ENCODE measurements at places on chromosomes 3 and 15. TPM values are rescaled to one million over a fixed set of nuclear protein-coding genes. Genes with fewer than 3 reads are reported as not detected.

The SLCO2A1 gene
- 0.25 TPM for total RNA-seq

DNA sequence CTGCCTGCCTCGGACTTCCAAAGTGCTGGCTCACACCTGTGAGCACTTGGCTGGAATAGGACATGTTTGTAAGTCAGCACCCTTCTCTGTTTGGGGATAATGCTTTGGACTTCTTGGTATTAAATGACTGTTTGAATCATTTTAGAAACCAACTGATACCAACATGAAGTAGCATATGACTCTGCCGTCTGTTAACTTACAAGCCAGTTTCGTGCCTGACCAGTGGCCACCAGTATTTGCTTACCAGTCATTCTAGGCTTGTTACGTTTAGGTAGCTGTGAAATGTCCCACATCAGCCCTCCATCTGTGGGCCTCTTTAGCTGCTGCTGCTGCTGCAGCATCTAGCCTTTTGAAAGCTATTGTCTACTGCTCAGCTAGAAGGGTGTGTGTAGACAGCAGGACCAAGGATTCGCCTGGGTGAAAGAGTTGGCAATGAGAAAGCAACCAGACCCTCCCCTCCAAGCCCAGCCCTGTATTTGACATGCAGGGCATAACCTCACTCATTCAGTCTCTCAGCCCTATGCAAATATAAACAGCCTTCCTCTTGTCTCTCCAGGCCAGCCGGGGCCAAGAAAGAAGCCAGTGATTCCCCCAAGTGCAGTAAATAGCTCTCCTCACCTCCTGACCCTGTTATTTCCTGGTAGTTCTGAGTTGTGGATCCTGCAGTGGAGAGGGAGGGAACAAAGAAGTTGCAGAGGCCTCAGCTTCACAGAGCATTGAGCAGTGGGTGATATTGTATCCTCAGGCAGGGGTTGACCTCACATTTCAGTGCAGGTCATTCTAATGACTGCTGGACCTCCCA is 51.0 kb downstream of the NKIRAS1 start:
- no peak for DNase-seq
- H3K27ac ChIP-seq = no peak overlapping the region
- H3K4me3 ChIP-seq = no peak overlapping the region

DNA sequence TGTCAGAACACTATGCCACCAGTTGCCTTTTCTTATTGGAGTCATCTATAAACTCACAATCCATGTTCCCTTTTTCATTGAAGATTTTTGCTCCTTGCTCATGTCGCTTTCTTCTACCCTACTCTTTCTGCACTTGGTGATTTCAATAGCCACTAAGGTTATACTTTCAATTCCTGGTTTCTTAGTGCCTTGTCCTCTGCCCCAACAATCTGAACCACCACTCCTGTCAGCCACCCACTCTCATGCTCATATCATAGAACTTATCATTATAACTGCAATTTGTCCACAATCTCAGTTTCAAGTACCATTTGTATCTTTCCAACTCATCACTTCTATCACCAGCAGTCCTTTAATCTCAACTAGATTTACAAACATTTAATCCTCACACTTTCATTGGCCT is 10.0 kb upstream of the GRAMD1C start:
- H3K27ac ChIP-seq = no peak overlapping the region

- H3K27me3 ChIP-seq = no peaks in the 10 kb centered on the region
- H3K36me3 ChIP-seq = no peaks in the 10 kb centered on the region
- H3K27ac ChIP-seq = no peak overlapping the region
- no peak for DNase-seq
- H3K4me3 ChIP-seq = no peak overlapping the region
Observed at GRCh38 chr3:149371001-149371722, 6.3 kb downstream of the TM4SF1 start.

The TMEM212 gene
- not detected for total RNA-seq

The TM4SF18 gene
- total RNA-seq = not detected

GRCh38 chr3:157069846-157070677 is 89.9 kb downstream of the CCNL1 start:
- no peak overlapping the region for H3K4me3 ChIP-seq
- no peak overlapping the region for H3K27ac ChIP-seq

DNA sequence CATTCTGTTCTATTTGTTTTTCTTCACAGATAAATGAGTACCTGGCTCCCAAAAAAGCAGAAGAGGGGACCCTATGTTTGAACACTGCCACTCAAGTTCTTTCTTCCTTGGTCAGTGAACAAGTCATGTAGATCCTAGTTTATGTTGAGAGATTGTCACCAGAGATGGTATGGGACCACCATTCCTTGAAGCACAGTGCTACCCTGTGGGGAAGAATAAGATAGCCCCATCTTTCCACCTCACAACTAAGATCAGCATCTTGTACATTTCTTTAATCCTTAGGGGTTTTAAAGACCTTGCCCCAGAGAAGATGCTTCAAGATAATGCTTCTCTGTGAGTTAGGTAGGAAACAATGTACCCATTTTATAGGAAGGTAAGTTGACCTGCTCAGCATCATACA is 233.5 kb upstream of the WNT5A start:
- no peaks in the 10 kb centered on the region for H3K27me3 ChIP-seq
- no peaks in the 10 kb centered on the region for H3K36me3 ChIP-seq
- H3K4me3 ChIP-seq = no peak overlapping the region
- DNase-seq = no peak

The CYP1A2 gene
- not detected for total RNA-seq

DNA sequence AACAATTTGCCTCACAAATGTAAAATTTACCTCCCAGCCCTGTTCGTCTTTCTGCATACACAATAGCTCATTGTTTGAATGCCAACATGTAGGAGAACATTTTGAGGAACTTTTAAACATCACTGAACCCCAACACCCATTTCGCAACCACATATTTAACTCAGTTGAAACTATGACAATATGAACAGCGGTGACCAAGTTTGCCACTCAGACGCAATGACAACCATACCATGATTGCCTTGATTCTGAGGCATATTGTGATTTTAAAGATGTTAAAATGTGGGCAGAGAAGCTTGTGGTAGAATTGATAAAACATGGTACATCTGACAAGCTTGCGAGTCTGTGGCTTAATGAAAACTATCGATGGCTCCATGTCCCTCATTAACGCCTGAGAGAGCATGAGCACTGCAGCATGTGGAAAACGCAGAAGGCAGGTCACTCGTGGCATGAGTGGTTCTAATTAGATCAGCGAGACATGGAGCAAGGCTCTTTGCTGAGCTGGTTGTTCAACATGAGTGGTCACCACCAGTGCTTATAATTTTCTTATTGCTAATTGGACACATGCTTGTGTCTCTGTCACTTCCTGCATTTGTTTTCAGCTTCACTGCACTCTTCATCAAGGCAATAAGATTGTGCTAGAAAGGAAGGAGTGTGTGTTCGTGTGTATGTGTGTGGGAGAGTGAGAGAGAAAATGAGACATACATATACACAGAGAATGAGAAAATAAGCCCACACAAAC is 116.8 kb downstream of the CHST2 start:
- H3K36me3 ChIP-seq = no peaks in the 10 kb centered on the region
- no peaks in the 10 kb centered on the region for H3K27me3 ChIP-seq
- H3K27ac ChIP-seq = no peak overlapping the region
- H3K4me1 ChIP-seq = no peaks in the 10 kb centered on the region
- no peak overlapping the region for H3K4me3 ChIP-seq

The GPR62 gene
- not detected for total RNA-seq

DNA sequence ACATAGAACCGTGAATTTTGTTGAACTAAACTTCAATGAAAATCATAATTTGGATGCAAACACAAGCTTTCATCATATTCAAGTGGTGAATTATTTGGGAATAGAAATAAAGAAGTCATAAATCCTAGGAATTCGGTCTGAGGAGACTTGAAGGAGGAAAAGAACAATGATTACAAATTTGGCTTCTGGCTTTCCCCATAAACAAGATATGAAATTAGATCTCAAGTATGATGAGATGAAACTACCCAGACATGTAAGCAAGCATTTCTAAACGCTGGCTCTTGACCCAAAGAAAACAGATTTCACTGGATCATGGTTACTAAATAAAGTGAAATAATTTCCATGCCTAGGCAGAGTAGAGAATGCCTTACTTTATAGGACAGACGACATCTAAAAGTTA is 146.9 kb upstream of the LRTM1 start:
- H3K36me3 ChIP-seq = no peaks in the 10 kb centered on the region
- no peaks in the 10 kb centered on the region for H3K4me1 ChIP-seq
- H3K27me3 ChIP-seq = no peaks in the 10 kb centered on the region
- H3K4me3 ChIP-seq = no peak overlapping the region

The ABHD10 gene
- total RNA-seq = 26.0 TPM

GRCh38 chr15:72599855-72600464 is 54.5 kb upstream of the GOLGA6B start:
- no peaks in the 10 kb centered on the region for H3K27me3 ChIP-seq
- no peak overlapping the region for H3K4me3 ChIP-seq

- no peaks in the 10 kb centered on the region for H3K27me3 ChIP-seq
- peaks cover 5% of the 10 kb centered on the region for H3K36me3 ChIP-seq
- DNase-seq = no peak
- no peak overlapping the region for H3K4me3 ChIP-seq
Observed at GRCh38 chr3:98525494-98525893, 2.8 kb upstream of the CLDND1 start.

The SHC4 gene
- 0.88 TPM for total RNA-seq

GRCh38 chr3:142849148-142849547 is 39.7 kb downstream of the PCOLCE2 start:
- DNase-seq = no peak
- no peak overlapping the region for H3K4me3 ChIP-seq
- H3K27me3 ChIP-seq = peaks cover 8% of the 10 kb centered on the region
- H3K27ac ChIP-seq = no peak overlapping the region
- H3K36me3 ChIP-seq = no peaks in the 10 kb centered on the region
- no peaks in the 10 kb centered on the region for H3K4me1 ChIP-seq

The FAM107A gene
- not detected for total RNA-seq

GRCh38 chr3:130705501-130705900 is 41.1 kb downstream of the PIK3R4 start:
- no peak overlapping the region for H3K27ac ChIP-seq
- no peaks in the 10 kb centered on the region for H3K4me1 ChIP-seq
- DNase-seq = no peak
- H3K4me3 ChIP-seq = no peak overlapping the region
- H3K36me3 ChIP-seq = peaks cover 25% of the 10 kb centered on the region
- no peaks in the 10 kb centered on the region for H3K27me3 ChIP-seq

The ANKRD34C gene
- total RNA-seq = not detected

GRCh38 chr3:43391621-43392020 is 105.3 kb downstream of the SNRK start:
- H3K36me3 ChIP-seq = no peaks in the 10 kb centered on the region
- no peak overlapping the region for H3K4me3 ChIP-seq
- H3K27ac ChIP-seq = no peak overlapping the region
- peaks cover 32% of the 10 kb centered on the region for H3K4me1 ChIP-seq
- no peaks in the 10 kb centered on the region for H3K27me3 ChIP-seq

The NR2E3 gene
- not detected for total RNA-seq

- H3K27me3 ChIP-seq = no peaks in the 10 kb centered on the region
- no peaks in the 10 kb centered on the region for H3K36me3 ChIP-seq
- H3K4me1 ChIP-seq = no peaks in the 10 kb centered on the region
Observed at GRCh38 chr15:46848704-46849103, 868.6 kb upstream of the SEMA6D start.

DNA sequence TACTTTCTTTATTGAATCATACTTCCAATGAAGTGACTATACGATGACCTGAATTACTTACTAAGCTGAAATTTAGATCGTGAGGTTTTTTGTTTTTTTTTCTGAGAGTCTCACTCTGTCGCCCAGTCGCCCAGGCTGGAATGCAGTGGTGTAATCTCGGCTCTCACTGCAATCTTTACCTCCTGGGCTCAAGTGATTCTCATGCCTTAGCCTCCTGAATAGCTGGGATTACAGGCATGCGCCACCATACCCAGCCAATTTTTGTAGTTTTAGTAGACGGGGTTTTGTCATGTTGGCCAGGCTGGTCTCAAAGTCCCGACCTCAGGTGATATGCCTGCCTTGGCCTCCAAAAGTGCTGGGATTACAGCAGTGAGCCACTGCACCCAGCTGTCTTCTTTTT is 28.7 kb downstream of the SPPL2A start:
- peaks cover 47% of the 10 kb centered on the region for H3K36me3 ChIP-seq
- no peak overlapping the region for H3K27ac ChIP-seq
- no peak overlapping the region for H3K4me3 ChIP-seq
- no peak for DNase-seq

The CLDN1 gene
- 0.20 TPM for total RNA-seq

The KPNA4 gene
- total RNA-seq = 42.7 TPM

DNA sequence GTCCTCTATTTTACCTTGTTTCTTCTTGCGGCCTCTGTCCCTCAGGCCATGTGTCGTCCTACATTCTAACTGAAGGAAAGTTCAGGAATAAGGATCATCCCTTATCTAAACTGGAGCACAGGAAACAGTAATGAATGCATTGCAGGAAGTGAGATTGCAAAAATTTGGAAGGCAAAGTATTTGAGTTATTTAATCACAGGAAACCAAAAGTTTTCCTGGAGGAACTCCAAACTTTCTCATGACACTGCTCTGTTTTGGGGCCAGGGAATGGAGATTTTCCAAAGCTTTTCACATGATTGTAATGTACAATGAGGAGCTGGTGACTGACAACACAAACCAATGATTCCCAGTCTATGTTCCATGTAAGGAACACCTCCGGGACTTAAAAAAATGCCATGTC is 57.8 kb upstream of the PLSCR4 start:
- H3K27ac ChIP-seq = no peak overlapping the region
- H3K4me3 ChIP-seq = no peak overlapping the region
- no peak for DNase-seq
- H3K4me1 ChIP-seq = no peaks in the 10 kb centered on the region

The MEGF11 gene
- not detected for total RNA-seq

The BCHE gene
- not detected for total RNA-seq
